ENCODE measurements at places on chromosomes 2 and 18.

DNA sequence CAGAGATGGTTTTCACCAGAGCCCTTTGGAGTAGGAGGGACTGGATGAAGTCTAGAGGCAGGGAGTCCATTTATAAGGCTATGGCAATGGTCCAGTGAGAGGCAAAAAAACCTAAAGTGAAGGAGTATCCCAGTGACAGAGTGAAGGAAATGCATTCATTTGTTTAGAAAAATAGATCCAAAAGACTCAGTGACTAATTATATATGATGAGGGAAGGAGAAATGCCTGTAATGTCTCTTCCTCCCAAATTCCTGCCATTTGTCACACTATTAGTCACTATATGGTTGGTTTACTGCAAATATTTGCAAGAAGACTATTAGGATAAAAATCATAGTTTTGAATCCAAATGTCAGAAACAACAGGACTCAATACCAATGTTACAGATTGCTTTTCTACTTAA lies 104.2 kb downstream of the ZNF521 start:
- DNase-seq, result no peak

GRCh38 chr2:203149194-203149593 lies 89.6 kb upstream of the CYP20A1 start:
- DNase-seq, result no peak

DNA sequence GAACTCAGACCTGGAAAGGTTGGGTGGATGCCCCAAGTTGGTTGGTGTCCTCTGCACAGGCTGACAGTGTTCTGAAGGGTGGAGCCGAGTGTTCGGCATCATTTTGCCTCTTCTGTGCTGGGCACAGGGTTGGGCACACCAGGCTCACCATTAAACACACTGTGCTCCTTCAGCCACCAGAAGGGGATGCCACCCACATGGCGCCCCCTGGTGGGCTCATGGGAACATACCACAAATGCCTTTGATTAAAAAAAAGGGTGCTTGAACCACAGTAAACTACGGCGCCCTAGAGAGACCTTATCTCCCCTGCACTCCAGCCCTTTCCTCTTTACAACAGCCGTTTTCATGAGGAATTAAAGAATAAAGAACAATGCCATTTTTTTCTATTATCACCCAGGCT lies 89.4 kb downstream of the CELF4 start:
- no peak for DNase-seq

DNA sequence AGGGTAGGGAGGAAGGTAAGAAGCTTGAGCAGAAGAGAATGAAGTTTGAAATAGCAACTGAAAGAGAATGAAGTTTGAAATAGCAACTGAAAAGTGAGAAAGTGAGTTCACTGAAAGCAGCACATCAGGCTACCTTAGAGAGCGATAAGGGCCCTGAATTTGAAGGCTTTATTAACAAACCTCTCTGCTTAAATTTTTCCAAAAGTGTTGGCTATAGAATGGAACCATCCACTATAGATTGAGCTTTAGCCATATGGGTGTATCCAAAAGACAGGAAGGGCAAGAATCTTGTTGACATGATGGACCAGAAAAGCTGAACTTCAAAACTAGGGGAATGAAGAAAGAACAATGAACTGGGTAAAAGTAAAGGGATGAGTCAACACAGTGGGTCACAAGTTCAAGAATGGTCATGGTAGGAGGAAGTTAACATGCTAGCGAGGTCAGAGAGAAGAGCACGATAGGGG lies 122.5 kb downstream of the ASXL3 start:
- no peak for DNase-seq
